AG20443 (cell line): ENCODE measurements at places on chromosomes 3 and 15.

DNA sequence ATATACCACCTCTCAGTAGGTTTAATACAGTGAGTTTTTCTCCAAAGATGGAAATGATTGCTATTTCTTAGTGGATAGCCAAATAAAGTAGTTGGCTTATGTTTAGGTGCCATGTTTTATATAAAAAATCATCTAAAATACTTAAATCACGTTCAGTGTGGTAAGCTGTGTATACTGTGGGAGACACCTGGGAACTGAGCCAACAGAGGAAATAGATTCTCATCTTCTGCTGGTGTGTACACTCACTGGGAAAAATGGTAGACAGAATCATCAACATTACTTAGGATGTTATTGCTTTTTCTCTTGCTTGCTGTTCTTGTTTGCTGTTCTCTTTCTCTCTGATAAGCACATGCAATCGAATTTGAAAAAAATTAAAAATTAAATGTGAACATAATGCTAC, 112.6 kb upstream of the MB21D2 start:
- no peak for DNase-seq

DNA sequence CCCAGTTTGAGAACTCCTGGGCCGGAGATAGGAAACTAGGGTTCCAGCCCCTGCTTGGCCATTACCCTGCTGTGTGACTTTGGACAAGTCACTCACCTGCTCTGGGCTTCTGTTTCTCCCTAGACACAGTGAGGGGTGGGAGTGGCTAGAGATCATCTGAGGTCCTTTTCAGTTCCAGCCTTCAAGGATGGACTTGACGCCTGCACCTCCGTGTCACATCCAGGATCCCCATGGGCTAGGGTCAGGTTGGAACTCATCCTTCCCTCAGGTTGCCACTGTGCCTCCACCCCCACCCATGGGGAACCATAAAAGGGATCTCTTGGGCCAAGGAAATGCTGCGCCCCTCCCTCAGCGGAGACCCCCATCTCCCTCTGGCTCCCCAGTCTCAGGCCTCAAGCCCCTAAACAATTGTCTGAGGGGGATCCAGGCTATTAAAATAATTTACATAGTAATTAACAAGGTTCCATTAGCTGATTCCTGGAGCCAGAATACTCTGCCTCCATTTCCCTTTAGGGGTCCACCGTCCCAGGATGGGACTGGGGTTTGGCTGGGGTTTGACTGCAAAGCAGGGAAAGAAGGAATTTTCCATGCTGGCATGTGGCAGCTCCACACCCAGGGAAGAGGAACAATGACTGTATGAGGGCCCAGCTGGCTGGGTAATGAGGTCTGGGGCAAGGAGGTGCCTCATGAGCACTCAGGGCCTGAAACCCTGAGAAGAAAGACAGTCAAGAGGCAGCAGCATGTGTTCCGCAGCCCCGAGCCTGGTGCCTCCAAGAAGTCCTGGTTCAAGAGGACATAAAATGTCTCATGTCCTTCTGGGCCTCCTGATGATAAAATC, 177.7 kb downstream of the SMAD6 start:
- peak; percentile 43 for DNase-seq

DNA sequence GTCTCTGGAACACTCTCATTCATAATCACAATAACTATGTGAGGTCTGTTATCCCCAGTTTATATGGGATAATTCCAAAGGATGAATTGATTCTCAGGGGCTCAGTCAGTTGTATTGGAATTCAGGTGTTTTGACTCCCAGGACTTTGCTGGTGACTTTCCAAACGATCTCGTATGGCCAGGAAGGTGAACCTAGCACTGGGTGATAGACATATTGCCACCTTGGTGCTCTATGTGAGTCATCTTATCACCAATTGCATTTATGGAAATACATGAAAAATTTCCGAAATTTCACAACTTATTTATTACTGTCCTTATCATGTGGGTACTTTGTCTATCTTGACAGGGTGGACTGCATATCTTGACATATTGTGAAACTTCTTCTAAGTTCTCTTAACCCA, 287.3 kb downstream of the WDR72 start:
- no peak for DNase-seq

GRCh38 chr3:193735850-193736249, 142.8 kb downstream of the OPA1 start:
- DNase-seq: no peak

DNA sequence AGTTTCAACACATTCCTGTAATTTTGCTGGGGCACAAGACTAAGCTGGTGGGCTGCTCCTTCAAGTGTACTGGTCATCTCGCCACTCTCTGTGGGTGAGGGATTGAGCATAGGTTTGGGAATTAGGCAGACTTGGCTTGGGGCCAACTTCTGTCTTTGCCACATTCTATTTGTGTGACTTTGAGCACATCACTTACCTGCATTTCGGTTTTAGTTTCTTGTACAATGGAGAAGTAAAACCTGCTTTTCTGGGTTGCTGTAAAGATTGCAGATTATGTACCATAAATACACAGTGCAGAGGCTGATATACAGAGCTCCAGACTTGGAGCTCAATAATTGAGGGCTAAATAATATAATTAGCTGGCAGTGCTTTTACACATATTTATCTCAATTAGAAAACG, 162.1 kb downstream of the C3orf38 start:
- no peak for DNase-seq

DNA sequence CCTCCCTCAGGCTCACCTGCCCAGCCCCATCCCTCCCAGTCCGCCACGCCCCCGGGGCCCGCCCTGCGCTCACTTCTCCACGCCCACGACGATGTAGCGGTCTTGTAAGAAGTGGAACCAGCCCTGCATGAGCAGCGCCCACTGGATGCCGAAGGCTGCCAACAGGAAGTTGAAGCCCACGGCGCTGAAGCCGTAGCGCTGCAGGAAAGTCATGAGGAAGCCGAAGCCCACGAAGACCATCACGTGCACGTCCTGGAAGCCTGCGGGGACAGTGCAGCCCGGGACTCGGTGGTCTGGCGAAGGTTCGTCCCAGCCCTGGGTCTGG, 9.7 kb downstream of the RHCG start:
- peak; percentile 31 for DNase-seq

GRCh38 chr3:156360083-156360482, 194.8 kb downstream of the SSR3 start:
- no peak for DNase-seq

DNA sequence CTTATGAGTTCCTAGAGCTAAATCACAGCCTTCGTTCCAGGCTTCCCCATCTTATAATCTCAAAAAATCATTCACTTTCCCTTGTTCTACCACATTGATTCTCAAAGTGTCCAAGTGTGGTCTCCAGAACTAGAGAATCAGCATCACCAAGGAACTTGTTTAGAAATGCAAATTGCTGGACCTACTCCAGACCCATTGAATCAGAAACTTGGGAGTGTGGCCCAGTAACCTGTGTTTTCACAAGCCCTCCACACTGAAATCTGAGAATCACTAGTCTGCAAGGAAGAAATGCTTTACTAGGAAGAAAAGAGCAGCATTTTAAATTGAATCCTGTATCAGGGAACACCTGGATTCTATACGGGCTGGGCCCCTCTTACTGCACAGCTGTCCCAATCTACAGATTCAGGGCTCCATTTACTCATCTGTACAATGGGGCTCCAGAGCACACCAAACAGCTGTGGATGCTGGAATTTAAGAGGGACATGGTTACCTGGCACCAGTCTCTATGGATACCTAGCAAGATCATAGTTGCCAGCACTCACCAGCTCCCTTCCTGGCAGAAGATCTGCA, 3.9 kb downstream of the MEGF11 start:
- no peak for DNase-seq

GRCh38 chr15:45641999-45642932, 7.4 kb downstream of the SQOR start:
- DNase-seq: peak; percentile 82
